ENCODE measurements at places on chromosomes 2 and 18.

- DNase-seq = no peak
Measured at GRCh38 chr2:234292205-234292961, 204.5 kb downstream of the ARL4C start.

GRCh38 chr2:200498402-200499162, 11.3 kb downstream of the KCTD18 start:
- DNase-seq = peak; percentile 68

DNA sequence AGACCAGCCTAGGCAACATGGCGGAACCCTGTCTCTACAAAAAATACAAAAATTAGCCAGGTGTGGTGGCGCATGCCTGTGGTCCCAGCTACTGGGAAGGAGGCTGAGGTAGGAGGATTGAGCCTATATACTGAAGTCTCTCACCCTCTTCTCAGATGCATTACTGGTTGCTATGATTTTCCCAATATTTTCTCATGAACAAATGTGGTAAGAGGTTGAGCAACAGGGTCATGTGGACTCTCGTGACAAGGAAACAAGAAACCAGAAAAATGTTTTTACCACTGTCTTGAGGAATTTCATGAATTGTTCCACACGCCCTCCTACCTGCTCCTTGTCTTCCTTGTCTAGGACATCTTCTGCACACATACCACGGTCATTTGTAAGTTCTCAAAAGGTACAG, 12.4 kb downstream of the LMAN2L start:
- no peak for DNase-seq

DNA sequence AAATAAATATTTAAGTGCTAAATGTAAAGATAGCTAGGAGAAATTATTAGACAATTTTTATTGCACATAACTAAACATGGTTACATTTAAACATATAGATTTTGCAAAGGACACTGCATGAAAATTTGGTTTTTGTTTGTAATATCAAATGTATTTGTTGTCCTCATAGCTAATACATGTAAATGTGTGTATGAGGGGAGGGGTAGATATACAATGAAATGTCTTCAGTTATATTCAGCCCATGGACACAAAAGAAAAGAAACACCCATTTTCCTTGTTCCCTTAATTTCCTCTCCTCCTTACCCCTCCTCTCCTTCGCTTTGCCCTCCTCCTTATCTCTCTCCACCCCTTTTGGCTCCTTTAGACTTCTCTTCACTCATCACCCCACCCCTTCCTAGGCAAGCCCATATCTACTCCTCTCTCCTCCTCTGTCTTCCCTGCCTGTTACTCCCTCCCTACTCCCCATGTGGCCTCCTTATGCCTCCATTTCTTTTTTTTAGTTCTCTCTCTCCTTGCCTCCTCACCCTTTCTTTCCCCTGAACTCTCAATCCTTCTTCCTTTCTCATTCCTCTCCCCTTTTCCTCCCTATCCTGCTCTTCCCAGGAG, 1.4 kb downstream of the COL3A1 start:
- peak; percentile 97 for DNase-seq

GRCh38 chr2:184543832-184544231, 54.5 kb upstream of the ZNF804A start:
- DNase-seq = no peak

DNA sequence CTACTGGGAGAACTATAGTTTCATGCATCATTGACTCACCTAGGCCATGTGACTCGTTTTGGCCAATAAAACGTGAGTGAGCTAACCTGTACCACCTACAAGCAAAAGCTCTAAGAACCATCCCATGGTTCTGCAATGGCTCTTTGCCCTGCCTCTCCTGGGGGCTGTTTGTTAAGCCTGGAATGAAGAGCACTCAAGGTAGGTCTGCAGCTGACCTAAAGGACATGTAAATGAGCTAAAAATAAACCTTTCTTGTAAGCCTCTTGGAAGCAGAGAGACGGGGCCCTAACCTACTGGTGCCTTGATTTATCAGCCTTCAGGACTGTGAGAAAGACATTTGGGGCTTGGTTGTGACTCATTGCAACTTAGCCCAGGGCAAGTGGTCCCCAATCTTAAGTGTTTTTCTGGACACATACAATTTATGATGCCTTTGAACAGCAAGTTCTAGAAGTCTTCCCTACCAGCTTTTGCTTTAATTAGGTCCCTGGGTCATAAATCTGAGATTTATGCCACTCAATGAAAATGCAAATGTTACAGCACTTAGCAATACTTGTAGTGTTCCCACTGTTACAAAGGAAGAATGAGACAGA, 107.4 kb downstream of the OSBPL6 start:
- DNase-seq = no peak

DNA sequence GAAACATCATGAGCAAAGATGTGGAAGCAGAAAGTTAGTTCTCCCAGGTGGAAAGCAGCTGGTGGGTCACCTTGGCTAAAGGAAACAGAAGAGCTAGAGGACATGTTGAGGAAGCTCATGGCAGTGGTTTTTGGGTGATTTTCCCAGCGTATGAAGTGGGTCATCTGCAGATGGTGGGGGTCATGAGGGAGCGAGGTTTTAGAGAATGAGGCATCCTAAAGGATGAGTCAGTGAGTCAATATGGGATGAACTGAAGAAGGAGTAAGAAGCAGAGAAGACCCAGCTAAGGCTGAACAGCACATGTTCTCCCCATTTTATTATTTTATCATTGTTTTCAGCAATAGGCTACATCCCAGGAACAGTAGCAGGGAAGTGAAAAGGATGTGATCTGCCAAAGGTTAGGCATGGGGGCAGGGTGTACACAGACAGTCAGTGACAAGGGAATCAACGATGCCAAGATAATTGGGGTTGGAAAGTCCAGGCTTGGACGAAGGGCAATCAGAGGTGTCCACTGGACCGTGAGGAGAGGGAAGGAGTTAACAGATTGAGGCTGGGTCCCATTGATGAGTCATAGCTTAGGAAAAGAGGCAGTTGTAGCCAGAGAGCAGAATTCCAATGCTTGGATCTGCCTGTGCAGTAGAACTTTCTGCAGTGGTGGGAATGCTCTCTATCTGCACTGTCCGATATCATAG, 289.3 kb upstream of the RAB12 start:
- DNase-seq = peak; percentile 14

DNA sequence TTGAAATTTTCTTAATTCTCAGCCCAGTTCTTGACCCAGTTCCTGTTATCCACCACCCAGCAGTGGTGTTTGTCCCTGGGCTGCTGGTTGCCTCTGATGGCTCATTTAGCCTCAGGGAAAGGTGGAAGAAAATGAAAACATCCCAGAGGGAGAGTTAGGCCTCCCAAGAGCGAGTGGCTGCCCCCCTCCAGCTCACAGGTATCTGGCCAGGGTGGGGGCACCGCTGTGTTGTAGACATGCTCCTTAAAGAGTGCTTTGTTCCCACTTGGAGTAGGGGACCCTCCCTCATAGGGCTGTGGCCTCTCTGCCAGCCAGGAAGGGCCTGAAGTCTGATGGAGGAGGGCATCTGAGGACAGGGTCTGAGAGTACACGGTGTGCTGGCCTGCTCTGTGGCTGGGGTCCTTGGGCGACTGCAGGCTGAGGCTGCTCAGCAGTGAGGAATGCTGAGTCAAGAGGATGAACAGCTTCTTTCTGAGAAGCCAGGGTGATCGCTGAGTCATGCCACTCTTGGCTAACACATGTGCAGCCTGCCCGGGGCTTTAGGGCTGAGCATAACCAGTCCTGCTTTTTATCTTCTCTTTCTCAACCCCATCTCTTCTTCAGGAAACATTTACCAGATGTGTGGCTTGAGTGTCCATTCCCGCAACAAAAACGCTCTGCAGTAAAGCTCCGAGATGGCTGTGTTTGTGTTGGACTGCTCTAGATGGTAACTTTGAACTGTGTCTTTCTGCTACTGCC, 72.3 kb downstream of the IL1R2 start:
- peak; percentile 97 for DNase-seq

GRCh38 chr2:211390536-211391188, 834.3 kb downstream of the CPS1 start:
- no peak for DNase-seq

All from fibroblast of skin of scalp (primary cell).